ENCODE measurements at places on chromosomes 3 and 15.

DNA sequence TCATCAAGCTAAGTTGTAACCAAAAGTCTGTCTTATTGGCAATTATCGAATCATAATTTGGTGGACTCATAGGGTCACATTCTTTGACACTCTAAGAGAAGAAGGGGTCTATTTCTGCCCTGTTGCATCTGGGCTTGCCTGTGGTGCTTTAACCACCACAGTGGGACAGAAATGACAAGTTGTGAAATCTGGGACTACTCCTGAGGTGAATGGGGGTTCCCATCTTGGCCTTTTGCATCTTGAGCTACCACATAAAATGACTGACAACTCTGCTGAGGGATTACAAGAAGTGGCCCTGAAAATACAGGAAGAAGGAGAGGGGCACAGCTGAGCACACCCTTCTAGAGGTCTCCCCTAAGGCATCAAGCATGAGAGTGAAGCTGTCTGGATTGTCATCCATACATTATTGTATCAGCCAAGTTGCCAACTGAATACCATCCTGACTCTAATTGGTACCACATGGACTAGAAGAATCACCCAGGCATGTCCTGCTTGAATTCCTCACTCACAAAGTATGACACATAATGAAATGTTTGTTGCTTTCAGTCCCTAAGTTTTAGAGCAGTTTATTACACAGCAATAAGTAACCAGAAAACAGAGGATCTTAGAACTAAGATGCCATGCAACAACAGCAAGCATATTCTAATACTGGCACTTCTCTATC, 306.5 kb downstream of the ROBO1 start:
- no peak for DNase-seq

DNA sequence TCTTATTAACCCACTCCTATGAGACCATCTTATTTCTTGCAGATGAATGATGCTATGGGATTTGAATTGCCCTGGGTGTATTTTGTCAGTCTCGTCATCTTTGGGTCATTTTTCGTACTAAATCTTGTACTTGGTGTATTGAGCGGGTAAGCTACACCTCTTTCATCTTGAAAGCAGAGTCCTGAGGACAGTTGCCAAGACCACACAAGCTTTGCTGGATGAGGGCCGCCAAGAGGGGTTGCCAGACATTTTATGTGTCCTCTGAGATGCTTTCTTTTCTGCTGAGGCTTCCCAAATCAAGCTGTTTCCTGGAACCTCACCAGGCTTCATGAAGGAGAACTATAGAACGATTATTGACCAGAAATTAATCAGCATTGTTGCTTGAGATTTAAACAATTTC, 173.2 kb downstream of the CHDH start:
- no peak for DNase-seq

DNA sequence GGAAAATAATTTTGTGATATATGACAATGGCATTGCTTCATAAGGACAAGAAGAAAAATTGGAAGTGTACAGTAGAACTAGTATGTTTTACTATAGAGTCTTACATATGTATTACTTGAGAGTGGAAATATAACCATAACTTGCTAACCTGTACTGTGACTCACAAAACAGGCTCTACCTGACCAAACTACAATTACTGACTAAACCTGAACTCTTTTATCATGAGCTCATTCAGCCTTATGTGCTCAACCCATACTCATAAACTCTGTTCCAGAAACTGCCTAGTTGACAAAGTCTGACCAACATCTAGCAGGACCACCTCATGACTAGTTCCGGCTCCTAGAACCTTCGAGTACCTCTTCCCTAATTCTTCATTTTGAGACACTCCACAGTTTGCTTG, 6.3 kb downstream of the CDIN1 start:
- DNase-seq = no peak

GRCh38 chr15:98682992-98683701, 34.8 kb downstream of the IGF1R start:
- no peak for DNase-seq

DNA sequence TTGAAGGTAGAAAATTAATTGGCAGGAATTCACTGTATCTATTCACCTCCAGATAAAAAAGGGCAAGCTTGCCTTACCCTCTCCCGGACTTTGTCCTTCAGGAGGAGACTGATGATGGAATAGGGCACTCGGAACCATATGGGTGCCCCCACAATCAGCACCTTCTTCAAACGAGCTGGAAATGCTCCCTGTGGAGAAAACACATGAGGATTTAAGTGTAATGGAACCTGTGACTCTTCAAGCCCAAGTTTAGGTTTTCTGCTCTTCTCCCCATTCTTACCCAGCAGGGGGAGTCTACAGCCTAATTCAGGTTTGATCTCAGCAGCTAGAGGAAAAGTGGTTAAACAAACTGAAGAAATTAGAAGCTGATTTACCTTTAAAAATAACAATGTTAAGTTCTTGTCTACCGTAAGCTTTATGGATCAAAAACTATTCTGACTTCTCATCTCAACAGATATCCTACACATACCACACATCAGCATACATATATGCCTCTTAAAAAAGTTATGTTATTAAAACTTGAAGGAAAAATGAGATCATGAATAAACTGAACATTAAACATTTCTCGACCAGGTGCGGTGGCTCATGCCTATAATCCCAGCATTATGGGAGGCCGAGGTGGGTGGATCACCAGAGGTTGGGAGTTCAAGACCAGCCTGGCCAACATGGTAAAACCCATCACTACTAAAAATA, 57.5 kb upstream of the SIN3A start:
- no peak for DNase-seq
